ENCODE measurements at places on chromosomes 3 and 15.

- DNase-seq = no peak
Observed at GRCh38 chr3:120544361-120544760, 51.8 kb upstream of the NDUFB4 start.

DNA sequence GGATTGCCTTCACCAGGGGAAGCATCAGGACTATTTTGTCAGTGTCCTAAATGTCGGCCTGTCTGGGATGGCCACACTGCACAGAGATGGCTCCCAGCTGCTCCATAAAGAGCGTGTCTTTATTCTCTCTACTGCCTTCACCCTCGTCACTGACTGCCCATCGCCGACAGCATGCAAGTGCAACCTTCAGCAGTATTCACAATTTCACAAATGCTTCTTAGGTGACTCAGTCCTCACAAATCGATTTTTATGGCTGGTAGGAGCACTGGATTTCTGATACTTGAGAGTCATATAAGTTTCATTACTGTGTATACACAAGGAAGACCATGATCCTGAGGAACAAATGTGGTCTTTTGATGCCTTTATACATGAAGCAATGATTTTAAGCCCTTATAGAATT is 1.1 kb upstream of the SSUH2 start:
- no peak for DNase-seq

- no peak for DNase-seq
Observed at GRCh38 chr3:77096145-77096544, 56.2 kb downstream of the ROBO2 start.

GRCh38 chr15:98649472-98650416 is 1.4 kb downstream of the IGF1R start:
- DNase-seq = peak; percentile 36

GRCh38 chr15:28100516-28101195 is 1.5 kb upstream of the OCA2 start:
- DNase-seq = no peak

GRCh38 chr3:71962561-71963240 is 177.8 kb upstream of the PROK2 start:
- DNase-seq = no peak
